Stimulated activated CD4-positive, alpha-beta T cell treated with anti-CD3 and anti-CD28 coated beads, Interleukin-12 subunit alpha, Interleukin-12 subunit beta, amount 100 ng/mL, for 48 hours (primary cell): ENCODE measurements at places on chromosomes 6 and 20.

GRCh38 chr20:57675773-57676172 is 34.0 kb downstream of the PMEPA1 start:
- no peak for DNase-seq

- no peak for DNase-seq
Measured at GRCh38 chr6:111841822-111842221, 31.4 kb downstream of the FYN start.

- DNase-seq, result no peak
Measured at GRCh38 chr6:61949161-61949560, 336.9 kb downstream of the KHDRBS2 start.

DNA sequence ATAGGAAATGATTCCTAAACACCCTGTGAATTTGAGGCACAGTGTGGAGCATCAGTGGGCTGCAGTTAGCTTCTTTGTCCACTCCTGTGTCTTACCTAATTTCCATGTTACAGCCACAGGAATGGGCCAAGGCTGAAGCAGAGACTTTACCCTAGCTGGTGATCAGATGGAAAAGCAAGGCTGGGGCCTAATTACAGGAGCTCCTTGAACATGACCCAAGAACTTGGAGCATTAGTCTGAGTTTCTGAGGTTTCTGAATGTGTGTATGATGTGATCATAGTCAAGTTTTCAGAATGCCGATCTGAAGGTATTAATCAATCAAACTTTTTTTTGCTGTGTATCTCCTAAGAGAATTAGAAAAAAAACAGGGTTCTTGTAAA is 18.0 kb downstream of the HECA start:
- no peak for DNase-seq

DNA sequence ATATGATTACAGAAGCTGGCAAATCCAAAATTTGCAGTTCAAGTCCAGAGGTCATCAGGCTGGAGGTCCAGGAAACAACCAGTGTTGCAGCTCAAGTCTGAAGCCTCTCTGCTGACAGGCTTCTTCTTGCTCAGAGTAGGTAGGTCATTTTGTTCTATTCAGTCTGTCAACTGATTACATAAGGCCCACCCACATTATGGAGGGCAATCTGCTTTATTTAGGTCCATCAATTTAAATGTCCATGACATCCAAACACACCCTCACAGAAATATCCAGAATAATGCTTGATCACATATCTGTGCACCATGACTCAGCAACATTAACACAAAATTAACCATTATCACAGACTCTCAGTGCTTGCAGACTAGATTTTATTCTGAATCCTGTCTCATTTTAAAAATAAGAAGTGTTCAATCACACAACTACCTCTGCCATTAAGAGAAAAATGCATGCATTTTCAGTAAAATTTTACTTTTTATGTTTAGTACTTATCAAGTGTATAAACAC is 759.2 kb upstream of the ADGRB3 start:
- DNase-seq, result no peak

GRCh38 chr6:31145386-31145785 is 6.5 kb upstream of the PSORS1C2 start:
- no peak for DNase-seq
